ENCODE measurements at places on chromosomes 12 and 14. TPM values are rescaled to one million over a fixed set of nuclear protein-coding genes. Genes with fewer than 3 reads are reported as not detected.
A peak's percentile ranks its signal among the peaks of the same experiment; 100 is the strongest.

CCDC184 gene
- 0.29 TPM for total RNA-seq

DNA sequence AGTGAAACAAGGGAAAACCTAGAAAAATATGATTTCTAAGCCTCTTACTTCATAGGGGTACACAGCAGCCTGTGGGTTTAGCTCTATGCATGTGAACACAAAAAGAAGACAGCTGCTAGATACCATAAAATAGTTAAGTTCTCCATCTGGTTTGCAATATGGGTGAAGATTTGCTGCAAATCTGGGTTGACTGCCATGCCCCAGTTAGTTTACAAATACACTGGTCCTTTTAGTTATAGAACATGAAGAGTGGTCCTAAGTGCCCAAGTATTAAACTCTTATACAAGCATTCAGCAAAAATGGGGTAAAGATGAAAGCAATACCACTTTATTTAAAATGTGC lies 176.1 kb downstream of the AEBP2 start:
- no peak for DNase-seq

DNA sequence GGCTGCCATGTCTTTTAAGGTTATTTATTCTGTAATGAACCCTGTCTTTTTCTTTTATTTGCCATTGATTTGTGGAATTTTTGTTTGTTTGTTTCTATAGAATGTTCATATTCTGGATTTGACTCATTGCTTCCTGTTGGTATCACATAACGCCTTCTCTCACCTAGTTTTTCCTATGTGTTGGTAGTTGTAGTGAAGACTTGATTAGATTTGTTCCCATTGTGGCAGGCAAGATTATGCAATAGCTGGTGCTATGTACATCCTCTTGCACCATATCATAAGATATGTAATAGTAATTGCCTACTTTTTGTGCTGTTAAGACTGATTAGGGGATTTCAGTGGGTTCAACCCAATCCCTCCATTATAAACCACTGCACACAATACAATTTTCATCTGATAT lies 3.9 kb upstream of the KRT6B start:
- no peak for DNase-seq

DNA sequence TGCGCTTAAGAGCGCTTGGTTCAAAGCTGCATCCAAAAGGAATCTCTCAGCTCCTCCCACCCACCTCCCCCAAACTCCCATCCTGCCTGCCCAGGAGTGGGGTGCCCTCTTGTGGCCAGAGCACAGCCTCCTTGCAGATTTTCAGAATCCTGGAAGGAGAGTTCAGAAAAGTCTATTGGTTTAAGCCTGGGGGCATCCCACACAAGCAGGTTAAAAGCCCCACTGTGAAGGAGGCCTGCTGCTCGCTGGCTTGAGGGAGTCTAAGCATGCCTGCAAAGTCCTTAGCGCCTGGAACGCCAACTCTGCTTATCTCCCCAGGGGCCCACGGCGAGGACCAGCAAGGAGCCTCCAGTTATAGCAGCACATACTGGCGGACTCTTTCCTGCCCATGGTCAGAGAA lies 297.1 kb downstream of the KSR2 start:
- peak; percentile 37 for DNase-seq

Measured in stomach (tissue), 19 donors.